ENCODE measurements at places on chromosomes 6 and 20.

DNA sequence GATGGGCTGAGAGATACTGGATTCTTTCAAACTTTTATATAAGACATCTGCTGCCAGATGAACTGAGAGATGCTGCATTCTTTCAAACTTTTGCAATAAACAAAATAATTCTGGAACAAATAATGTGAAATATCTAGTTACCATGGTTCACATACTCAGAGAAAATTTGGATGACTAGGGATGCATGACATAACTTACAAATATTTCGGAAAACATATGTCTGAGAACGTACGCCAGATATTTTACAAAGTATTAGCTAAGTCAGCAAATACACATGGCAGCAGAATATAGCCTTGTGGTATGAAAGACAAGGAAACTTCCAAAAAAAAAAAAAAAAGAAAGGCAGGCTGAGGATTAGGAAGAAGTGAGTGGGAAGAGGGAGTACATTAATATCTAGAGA is 113.3 kb upstream of the TRAF3IP2 start:
- DNase-seq, result no peak

DNA sequence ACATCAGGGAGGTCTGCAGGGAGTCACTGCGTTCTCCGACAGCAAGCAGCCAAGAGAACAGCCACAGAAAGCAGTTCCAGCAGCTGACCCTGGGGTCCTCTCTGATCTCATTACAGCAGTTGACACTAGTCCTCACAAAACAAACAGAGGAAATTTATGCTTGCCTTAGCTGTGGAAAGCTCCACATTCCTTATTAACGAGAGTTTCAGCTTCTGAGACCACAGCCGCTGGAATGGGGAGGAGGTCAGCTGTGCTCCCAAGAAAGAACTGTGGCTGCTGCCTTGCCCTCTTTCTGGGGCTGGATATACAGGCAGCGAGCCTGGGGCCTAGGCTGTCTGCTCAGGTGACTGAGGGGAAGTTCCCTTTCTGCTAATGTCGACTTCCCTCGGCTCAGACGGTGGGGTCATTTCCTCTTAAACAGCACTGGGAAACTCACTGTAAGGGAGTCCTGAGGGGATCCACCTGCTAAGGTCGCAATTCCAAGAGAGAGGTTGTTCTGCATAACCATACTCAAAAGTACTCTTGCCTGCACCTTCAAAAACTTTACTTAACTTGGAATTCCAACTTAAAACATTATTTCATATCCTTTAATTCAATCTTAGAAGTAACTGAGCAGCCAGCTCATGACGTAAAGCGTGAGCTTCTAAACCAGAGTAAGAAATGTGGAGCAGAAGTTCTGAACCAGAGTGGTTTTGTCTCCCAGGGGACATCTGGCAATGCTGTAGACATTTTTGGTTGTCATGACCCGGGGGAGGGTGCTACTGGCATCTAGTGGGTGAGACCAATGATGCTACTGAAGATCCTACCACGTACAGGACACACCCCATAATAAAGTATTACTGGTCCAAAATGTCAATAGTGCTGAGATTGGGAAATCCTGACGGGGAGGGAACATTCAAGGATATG is 80.3 kb downstream of the BACH2 start:
- DNase-seq, result no peak

DNA sequence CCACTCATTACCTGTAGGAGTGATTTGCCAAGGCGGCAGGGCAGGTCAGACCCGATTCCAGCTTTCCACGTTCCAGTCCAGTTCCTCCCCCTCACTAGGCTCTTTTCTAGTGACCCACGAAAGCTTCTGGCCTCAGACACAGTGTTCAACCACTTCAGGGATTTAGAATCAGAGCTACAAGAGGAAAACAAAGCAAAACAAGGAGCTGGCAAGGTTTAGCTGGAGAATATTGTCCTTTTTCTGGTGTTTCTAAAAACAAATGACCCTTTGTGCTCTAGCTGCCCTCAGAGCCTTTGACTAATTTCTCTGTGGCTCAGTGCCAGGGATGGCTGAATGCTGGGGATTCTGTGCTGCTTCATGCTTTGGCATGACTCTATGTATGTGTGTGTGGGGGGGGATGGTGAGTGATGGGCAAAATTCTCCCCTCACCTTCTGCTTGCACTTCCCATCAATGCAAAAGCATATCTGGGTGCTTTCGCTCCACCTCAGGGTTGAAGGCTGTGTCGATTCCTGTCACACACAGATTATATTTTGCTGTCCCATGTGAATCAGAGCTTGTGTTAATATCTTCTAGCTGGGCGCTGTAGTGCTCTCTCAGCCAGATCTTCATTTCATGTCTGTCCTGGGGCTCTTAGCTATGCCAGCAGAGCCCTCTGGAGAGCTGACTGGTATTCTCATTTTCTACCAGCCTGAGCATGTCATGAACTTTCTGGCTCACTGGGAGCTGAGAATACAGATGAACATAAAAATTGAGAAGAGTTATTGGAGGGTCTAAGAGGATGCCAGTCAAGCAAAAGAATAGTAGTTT is 19.3 kb upstream of the NEDD9 start:
- DNase-seq, result peak; percentile 73

DNA sequence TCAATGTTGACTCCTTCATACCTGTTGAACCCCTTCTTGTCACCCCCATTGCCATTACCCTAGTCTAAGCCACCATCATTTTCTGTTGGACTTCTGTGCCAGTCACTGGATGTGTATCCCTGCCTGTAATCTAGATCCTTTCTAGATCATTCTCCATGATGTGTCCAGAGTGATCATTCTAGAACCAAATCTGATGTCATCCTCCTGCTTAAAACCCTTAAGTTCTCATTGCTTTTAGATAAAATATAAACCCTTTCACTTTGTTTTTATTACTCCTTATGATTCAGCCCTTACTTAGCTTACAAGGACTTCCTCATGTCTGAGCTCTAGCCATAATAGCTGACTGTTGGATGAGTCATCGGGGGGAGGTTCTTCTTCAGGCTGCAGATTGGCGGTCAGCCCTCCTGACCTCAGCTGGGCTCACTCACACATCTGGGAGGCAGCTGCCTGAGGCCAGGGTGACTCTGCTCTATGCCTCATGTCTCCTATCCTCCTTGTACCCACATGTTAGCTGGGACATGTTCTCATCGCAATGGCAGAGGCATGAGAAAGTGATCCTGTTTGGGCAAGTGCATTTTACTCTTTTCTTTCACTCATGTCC is 287.6 kb downstream of the ESR1 start:
- DNase-seq, result peak; percentile 80

DNA sequence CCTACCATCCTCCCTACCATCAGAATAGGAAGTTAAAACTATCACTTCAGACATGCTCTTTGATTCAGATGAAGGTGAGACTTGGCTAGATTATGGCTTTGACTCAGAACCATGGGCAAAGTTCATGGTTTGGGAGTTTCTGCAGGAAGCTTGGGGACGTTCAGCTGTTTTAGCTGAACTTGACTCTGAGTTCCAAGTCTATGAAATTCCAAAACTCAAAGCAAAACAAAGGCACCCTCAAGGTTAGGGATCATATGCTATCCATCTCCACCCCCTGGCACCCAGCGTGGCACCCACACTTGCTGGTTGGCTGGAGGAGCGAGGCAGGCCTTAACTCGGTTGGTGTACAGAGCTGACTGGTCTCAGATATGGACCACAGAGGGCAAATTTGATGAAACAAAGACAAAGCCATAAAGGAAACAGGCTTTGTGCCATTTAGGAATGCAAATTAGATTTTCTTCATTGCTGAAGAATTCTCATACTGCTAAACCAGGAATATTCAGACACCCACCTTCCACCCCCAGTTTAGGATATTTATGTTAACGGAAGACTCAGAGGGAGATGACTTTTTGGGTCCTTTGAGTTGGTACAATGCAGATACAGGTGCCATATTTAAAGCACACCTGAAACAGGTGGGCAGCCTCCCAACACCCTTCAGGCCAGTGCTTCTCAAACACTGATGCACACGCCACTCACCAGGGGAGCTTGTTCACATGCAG is 88.4 kb upstream of the SLC22A16 start:
- no peak for DNase-seq

DNA sequence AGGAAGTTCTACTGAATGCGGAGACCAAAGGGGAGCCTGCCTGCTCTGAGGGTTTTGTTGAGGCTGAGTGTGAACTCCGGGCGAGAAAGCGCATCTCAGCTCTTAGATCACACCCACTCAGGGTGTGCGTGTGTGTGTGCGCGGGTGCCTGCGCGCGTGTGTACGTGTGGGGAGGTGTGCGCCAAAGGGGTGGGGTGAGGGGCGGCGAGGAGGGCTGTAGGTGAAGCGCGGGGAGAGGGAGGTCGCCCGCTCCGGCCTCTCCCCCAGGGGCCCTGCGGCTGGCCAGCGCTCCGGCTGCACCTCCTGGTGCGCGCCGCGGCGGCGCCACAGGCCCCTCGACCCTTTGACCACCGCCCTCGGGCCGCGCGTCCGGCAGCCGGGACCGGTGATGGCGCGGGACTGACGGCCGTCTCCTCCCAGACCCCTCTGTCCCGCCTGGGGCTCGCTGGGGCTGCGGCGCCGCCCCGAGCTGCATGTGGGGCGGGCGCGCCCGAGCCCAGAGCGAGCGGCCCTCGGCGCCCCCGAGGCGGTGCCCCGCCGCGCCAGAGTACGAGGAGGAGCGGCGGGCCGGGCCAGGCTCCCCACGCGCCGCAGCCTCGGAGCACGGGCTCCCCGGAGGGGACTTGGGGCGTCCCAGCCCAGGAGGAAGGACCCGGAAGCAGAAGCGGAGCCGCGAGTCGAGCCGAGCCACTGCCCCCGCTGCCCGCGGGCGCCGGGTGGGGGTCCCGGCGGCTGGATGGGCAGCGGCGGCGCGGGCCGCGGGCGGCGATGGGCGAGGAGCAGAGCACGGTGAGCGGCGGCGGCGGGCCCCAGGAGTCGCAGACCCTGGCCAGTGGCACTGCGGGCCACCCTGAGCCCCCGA is at the start of gene RNF217:
TSS of gene RNF217 (plus strand) at position 661 of the 862 bp plus-strand sequence. CDS start at position 769, 108 bp downstream.
- DNase-seq, result peak; percentile 72

DNA sequence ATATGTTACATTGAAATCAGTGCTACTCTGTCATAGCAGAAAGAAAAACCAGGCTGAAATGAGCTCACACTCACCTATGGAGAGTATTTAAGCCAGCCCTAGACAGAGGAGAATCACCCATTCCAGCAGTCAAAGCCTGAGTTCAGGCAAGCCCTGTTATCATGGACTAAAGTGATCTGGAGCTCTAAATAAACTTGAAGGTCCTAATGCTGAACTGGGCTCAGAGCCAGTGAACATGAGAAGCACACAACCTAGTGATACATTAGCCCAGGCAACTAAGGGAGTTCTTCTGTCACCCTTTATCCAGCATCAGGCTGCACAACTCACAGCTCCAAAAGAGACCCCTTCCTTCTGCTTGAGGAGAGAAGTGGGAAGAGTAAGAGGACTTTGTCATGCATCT is 425.0 kb downstream of the COL12A1 start:
- no peak for DNase-seq

GRCh38 chr6:3285049-3285639 is 26.4 kb downstream of the PSMG4 start:
- peak; percentile 37 for DNase-seq

DNA sequence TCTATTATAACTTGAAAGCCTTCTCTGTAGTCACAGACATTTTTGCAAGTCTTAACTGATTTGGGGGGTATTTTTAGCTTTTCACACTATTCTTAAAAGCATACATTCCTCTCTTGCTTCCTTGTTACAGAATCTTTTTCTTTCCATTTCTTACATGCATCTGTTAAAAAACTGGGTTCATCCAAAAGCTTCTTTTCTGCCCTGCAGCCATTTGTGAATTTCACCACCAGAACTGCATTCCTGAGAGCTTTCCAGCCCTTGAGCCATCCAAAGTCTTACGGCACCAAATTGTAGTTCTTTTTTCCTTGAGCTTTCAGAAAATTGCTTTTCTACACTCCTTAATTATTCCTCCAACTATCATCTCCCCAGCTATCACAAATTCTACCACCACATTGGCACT is 19.7 kb upstream of the GSTA4 start:
- DNase-seq, result no peak

DNA sequence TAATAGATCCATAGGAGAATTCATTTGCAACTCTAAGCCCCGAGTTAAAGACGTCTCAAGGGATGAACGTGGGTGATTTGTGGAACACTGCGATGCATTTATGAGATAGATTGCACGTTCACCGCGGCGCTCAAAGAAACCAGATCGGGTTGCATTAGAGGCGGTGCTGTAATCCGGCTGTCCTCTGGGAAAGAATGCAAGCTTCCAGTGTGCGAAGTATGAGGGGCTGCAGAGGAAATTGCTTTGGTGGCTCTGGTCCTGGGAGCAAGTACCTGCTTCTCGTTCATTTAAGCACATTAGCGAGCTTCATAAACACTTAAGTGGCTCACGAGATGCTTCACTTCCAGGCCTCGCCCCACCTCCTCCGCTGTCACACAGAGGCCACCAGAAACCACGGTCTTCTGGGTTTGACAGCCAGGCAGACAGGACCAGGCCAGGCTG is 182.3 kb downstream of the CDH4 start:
- DNase-seq, result no peak

Data from right cardiac atrium (tissue), 5 donors.